ENCODE measurements at places on chromosomes 5 and 9. TPM values are rescaled to one million over a fixed set of nuclear protein-coding genes. Genes with fewer than 3 reads are reported as not detected.

DNA sequence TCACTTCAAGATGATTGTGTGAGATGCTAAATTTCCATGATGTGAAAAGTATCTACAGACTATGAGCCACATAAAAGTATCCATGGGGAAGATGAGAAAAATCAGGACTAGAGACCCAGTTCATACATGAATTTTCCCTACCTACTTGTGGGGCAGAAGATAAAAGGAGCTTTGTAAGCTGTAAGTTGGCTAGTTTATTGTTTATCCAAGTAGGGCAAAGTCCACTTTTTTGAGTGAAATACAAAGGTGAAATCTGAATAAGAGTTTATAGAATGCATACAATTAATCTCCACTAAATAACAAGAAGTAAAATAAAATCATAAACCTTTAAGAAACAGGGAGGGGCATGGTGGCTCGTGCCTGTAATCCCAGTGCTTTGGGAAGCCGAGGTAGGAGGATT is 160.4 kb downstream of the ELAVL2 start:
- DNase-seq: no peak

DNA sequence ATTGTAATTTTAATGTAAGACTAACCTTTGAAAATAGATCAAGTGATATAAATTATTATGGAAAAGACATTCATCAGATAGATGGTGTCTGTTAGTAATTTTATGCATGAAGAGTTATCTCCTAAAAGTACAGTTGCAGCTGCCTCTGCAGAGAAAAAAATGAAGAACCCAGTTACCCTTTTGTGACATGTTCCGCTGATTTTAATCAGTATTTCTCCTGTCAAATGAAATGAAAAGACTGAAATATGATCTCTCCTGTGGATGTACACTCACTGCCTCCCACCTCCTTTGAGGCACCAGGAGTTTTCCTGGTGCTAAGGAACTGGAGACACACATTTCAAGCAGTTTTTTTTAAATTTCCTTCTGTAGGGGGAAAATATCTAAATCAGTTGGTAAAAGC is 277.4 kb downstream of the KIF4B start:
- DNase-seq: no peak

Gene TMEM215
- 0.06 TPM for polyA plus RNA-seq

Gene PRDM9
- not detected for polyA plus RNA-seq

Gene FAM151B
- 1.2 TPM for polyA plus RNA-seq

- no peak for DNase-seq
Measured at GRCh38 chr5:73393611-73394489, 54.7 kb downstream of the FOXD1 start.

DNA sequence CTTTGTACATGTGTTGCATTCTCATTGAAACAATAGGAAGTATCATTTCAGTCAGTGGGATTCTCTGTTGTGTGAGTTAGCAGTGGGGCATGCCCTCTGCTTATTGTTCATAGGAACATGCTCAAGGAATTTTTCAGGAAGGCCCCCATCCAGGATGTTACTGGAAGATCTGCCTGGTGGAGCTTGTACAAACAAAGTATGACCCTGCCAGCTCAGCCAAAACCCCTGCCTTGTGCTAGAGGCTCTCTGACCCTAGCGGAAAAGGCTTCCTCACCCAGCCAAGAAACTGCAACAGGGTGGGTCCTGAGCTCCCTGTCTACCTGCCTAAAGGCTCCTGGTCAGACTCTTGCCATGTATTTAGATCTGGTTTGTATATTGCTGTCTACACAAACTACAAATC is 43.2 kb downstream of the MRRF start:
- no peak for DNase-seq

GRCh38 chr5:107673039-107673367 is 2.3 kb upstream of the EFNA5 start:
- DNase-seq: peak; percentile 50

- DNase-seq: peak; percentile 36
Measured at GRCh38 chr9:93028448-93029006, 30.0 kb upstream of the SUSD3 start.

- DNase-seq: no peak
Measured at GRCh38 chr5:114418176-114419066, 56.6 kb downstream of the KCNN2 start.

DNA sequence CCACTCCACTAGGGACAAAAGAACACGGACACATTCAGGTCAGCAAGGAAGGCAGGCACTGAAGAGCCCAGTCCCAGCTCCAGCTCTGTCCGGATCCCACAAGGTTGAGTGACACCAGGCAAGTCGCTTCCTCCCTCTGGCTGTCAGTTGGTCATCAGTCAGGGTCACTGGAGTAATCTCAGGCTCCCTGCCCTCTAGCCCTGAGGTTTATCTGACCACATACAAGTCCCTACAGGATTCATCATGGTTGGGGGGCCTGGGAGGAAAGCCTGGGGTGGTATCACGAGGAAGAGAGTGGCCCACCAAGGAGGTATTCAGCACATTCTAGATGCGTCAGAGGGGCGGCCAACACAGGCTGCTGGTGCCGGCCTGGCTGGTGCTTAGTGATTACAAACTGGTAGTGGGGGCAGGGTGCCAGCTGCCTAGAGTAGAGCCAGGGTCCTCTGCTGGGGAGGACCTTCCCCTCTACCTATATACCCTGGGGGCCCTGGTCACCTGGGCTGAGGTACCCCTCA is 81.5 kb downstream of the SHB start:
- DNase-seq: no peak

Gene CCDC183
- 27.4 TPM for polyA plus RNA-seq

- DNase-seq: no peak
Measured at GRCh38 chr9:32581512-32582143, 8.7 kb upstream of the NDUFB6 start.

DNA sequence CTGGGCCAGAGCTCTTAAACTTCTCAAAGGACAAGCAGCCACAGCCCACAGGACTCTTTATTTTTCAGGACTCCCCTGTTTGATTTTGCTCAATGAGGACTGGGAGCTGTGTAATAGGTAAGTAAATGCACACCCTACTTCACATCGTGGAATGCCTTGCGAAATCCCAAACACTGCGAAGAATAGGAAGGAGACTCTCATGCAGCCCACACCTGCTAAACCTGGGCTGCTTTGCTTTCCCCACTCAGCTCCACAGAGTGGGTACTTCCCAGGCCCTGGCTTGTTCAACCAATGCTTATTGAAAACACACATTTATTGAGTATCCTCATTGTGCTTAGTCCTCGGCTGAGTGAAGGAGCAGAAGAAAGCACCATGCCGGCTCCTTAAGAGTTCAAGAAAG is 103.3 kb upstream of the FSTL4 start:
- DNase-seq: no peak

DNA sequence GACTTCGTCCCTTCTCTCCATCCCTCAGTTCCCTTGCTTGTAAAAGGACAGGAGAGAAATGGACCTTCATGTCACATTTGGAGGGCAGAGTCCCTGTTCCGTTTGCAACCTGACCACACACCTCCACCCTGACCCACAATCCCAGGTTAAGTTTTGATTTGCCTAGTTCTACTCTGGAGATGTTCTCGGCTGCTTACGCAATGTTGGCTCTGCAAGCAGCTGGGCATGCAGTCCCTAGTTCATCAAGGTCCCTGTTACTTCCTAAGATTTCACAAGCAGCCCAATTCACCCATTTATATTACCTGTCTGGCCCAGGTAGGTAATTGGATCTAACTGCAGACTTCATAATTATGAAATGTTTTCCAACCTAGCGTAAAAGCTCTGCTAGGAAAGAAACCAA is 28.8 kb downstream of the SLIT3 start:
- no peak for DNase-seq

GRCh38 chr5:98593418-98593817 is 180.0 kb upstream of the RGMB start:
- DNase-seq: no peak

Gene DOCK8
- 15.8 TPM for polyA plus RNA-seq

DNA sequence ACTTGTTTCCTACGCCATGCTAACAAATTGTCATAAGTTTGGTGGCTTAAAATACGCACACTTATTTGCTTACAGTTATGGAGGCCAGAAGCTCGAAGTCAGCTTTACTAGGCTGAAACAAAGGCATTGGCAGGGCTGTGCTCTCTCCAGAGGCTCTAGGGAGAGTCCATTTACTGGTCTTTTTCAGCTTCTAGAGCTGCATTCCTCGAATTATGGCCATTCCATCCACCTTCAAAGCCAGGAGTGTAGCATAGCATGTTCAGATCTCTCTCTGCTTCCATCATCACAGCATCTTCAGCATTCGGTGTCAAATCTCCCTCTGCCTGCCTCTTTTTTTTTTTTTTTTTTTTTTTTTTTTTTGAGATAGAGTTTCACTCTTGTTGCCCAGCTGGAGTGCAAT is 670.2 kb downstream of the ACTL7B start:
- DNase-seq: no peak

DNA sequence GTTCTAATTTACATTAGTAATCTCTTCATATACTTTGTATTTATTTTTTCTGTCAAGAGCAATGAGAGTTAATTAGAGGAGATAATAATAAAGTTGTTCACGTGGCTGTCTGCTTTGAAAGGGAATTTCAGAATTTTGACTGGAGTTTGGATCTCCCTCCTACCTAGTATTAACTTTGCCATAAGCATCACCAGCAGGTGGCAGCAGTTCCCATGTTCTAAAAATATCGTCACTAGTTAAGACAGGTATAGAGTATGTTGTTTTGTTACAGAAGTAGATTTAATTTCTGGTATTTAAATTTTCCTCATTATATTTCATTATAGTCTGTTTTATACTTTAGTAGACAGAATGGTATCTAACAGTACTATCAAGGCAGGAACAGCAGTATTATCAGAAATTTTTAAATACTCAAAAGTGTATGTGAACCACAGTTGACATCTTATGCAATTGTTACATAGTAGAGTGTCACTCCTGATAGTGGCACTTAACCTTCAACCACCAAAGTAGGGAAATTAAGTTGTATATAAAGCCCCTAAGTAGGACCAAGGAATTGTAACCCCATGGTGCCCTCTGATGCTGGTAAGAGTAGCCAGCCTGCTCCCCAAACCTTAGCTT is 20.4 kb downstream of the GNPDA1 start:
- peak; percentile 49 for DNase-seq

DNA sequence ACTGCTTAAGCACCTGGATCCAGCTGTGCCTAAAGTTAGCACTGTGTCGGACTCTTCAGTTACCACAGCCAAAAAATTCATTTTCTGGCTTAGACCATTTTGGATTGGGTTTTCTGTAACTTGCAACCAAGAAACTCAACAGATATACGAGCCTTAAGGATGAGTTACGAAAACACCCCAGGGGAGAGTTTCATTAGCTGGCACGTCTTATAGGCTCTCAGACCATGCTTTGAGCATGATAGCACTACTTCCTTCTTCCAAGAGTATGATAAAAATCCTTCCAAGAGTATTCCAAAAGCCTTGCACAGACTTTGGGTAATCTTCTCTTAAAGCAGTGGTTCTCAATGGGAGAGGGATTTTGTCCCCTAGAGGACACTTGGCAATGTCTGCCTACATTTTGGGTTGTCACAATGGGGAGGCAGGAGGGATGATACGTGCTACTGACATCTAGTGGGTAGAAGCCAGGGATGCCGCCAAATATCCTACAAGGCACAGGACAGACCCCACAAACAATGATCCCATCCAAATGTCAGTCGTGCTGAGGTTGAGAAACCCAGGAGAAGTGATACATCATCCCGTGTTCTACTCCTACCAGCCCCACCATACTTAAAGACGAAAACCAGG is 64.8 kb downstream of the SMIM23 start:
- DNase-seq: no peak

DNA sequence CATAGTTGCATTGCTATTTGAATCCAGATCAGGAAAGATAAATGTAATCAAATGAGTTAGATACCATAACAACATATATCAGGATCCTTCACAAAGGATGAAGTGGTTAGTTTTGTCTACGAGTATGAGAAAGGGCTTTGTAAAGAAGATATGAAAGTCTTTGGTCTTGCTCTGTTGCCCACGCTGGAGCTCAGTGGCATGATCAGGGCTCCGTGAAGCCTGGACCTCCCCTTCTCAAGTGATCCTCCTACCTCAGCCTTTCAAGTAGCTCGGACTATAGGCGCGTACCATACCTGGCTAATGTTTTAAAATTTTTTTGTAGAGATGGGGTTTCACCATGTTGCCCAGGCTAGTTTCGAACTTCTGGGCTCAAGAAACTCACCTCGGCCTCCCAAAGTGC is 1.8 kb downstream of the SMC5 start:
- no peak for DNase-seq
